ENCODE measurements at places on chromosomes 2 and 18. TPM values are rescaled to one million over a fixed set of nuclear protein-coding genes. Genes with fewer than 3 reads are reported as not detected.

GRCh38 chr2:10460366-10460796 is 12.3 kb upstream of the ODC1 start:
- no peak overlapping the region for H3K4me3 ChIP-seq
- H3K36me3 ChIP-seq, result no peaks in the 10 kb centered on the region
- no peaks in the 10 kb centered on the region for H3K4me1 ChIP-seq
- H3K27me3 ChIP-seq, result no peaks in the 10 kb centered on the region
- H3K27ac ChIP-seq, result no peak overlapping the region
- peak; percentile 52 for DNase-seq

GRCh38 chr2:64727013-64727767 is 73.5 kb upstream of the SERTAD2 start:
- H3K4me3 ChIP-seq, result no peak overlapping the region
- peak overlapping the region; percentile 78 for H3K27ac ChIP-seq
- H3K36me3 ChIP-seq, result no peaks in the 10 kb centered on the region
- peaks cover 38% of the 10 kb centered on the region for H3K4me1 ChIP-seq
- DNase-seq, result no peak

GRCh38 chr2:158914731-158915130 is 53.7 kb upstream of the TANC1 start:
- H3K4me3 ChIP-seq, result no peak overlapping the region
- H3K4me1 ChIP-seq, result no peaks in the 10 kb centered on the region
- DNase-seq, result no peak
- H3K27me3 ChIP-seq, result no peaks in the 10 kb centered on the region

DNA sequence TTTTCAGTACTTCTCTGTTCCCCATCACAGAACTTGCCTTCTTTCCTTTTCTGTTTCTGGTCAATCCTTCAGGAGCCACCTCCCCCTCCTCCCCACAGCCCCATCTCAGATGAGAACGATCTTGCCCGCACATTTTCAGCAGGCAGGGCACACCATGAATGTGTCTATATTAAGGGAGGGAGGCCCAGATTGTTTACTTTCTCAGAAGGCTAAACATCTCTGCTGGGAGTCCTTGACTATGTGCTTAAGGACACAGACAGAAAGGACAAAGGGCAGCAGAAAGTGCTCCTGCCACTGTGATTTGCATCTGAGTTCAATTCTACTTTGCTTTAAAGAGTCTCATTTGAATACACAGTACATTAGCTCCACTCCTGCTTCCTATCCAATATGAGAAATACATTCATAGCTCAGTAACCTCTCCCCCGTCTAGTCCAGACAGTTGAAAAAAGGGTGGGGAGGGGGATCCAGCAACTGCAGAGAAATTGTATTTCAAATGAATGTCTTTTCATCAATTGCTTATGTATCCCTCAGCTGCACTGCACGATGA is 175.0 kb upstream of the PARD3B start:
- no peaks in the 10 kb centered on the region for H3K36me3 ChIP-seq
- no peak overlapping the region for H3K4me3 ChIP-seq
- no peaks in the 10 kb centered on the region for H3K27me3 ChIP-seq
- H3K4me1 ChIP-seq, result no peaks in the 10 kb centered on the region
- DNase-seq, result no peak

DNA sequence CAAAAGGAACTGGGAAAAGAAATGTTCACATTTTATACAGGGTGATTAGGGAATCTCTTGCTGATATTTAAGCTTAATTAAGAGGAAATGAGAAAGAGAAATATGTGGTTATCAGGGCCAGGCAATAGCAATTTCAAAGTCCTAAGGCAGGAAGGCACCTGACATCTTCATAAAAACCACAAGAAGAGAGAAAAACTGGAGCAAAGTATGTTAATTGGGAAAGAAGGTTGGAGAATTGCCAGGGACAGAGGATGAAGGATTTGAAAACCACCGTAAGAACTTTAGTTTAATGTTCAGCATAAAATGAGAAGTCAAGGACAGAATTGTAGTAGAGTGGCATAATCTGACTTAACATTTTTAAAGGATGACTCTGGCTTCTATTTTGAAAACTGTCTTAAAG is 691.8 kb upstream of the NRXN1 start:
- H3K27me3 ChIP-seq, result no peaks in the 10 kb centered on the region
- no peaks in the 10 kb centered on the region for H3K36me3 ChIP-seq
- no peak overlapping the region for H3K27ac ChIP-seq
- DNase-seq, result no peak
- H3K4me1 ChIP-seq, result no peaks in the 10 kb centered on the region
- H3K4me3 ChIP-seq, result no peak overlapping the region

CRYGD gene
- total RNA-seq, result not detected

DNA sequence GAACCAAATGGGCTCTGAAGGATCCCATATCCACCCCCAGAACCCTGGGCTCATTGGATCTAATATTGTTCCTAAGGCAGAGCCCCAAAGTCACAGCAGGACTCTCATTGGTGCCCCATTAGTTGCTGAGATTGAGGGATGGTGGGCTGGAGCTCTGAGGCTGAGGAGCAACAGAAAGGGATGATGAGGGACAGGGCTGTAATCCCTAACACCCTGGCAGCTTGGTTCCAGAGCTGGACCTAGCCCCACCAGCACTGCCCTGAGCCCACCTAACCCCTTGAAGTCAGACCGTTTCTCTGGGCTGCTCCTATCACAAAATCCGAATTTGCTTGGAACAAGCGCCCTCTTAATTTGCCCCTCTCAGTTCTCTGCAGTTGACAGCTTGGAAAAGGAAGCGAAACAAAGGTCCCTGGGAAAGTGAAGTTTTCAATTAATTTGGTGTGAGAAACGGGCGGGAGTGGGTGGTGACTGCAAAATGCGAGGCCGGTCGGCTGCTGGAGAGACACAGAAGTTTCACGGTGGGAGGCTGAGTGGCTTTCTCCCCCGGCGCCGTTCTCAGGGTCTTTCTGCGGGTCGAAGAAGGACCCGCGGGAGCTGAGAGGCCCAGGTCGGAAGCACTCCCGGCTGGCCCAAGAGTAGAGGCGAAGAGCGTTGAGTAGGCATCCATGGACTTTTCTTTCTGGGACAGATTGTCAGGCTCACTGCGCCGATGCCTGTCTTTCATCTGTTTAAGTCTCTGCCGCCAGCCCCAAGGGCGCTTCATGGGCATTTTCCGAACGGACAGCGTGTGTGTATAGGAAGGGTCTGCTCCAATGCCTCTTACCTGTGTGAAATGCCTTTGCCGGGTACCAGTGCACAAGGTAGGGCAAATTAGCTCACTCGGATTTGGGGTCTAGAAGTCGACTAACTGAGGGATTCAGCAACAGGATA is 927 bp upstream of the HOXD13 start:
- H3K27ac ChIP-seq, result no peak overlapping the region
- no peaks in the 10 kb centered on the region for H3K36me3 ChIP-seq
- DNase-seq, result no peak
- peaks cover 66% of the 10 kb centered on the region for H3K27me3 ChIP-seq

CCT7 gene
- 124 TPM for total RNA-seq

SEMA4C gene
- total RNA-seq, result 21.2 TPM

GRCh38 chr2:162475661-162476060 is 131.7 kb downstream of the GCA start:
- H3K4me1 ChIP-seq, result no peaks in the 10 kb centered on the region
- no peaks in the 10 kb centered on the region for H3K27me3 ChIP-seq
- H3K4me3 ChIP-seq, result no peak overlapping the region
- H3K36me3 ChIP-seq, result no peaks in the 10 kb centered on the region
- H3K27ac ChIP-seq, result no peak overlapping the region

- H3K27ac ChIP-seq, result no peak overlapping the region
- H3K27me3 ChIP-seq, result no peaks in the 10 kb centered on the region
- no peak overlapping the region for H3K4me3 ChIP-seq
- no peaks in the 10 kb centered on the region for H3K4me1 ChIP-seq
- no peaks in the 10 kb centered on the region for H3K36me3 ChIP-seq
Measured at GRCh38 chr18:79553696-79554095, 125.9 kb upstream of the CTDP1 start.

DLX1 gene
- not detected for total RNA-seq

- H3K4me1 ChIP-seq, result no peaks in the 10 kb centered on the region
- no peak for DNase-seq
- no peak overlapping the region for H3K27ac ChIP-seq
- H3K27me3 ChIP-seq, result no peaks in the 10 kb centered on the region
- H3K4me3 ChIP-seq, result no peak overlapping the region
Measured at GRCh38 chr2:23219666-23220065, 165.3 kb upstream of the KLHL29 start.

EIF5B gene
- total RNA-seq, result 28.1 TPM

DNA sequence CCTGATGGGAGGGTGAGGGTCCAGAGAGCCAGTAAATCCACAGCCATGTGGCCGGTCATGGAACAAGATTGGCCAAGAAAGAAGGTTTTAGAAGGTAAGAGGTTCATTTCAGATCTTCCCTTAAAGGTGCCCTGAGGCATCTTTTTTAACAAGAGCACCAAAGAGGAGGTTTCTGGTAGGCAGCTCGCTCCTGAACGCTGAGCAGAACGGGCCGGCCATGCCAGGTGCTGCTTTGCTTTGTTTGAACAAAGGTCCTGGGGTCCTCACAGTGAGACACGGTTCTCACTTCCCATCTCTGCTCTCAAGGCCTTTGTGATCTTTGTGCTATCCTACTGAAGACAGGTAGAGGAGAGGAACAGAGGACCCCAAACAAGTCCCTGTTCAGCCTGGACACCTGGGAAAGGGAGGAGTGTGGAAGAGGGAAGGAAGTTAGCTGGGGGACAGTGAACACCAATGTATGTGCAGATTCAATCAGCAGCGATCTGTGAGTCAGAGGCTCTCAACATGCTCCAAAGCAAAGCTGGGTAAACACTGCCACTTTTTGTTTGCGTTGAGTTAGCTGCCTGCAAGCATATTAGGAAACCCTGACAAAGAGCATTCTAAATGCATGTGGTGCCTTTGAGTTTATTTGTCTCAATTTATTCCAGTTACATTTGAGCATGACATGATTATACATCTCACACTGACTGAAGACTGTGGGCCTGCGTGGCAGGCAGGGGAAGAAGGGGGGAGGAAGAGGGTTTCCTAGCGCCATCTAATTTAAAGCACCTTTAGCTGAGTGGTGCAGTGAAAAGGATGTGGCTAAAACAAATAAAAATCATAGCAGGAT is 102.4 kb downstream of the ASB1 start:
- DNase-seq, result no peak
- no peaks in the 10 kb centered on the region for H3K36me3 ChIP-seq
- no peak overlapping the region for H3K27ac ChIP-seq
- no peak overlapping the region for H3K4me3 ChIP-seq
- no peaks in the 10 kb centered on the region for H3K4me1 ChIP-seq

SCYGR4 gene
- total RNA-seq, result not detected

GRCh38 chr2:23280401-23280800 is 104.6 kb upstream of the KLHL29 start:
- no peak overlapping the region for H3K27ac ChIP-seq
- H3K4me3 ChIP-seq, result no peak overlapping the region
- no peaks in the 10 kb centered on the region for H3K27me3 ChIP-seq
- DNase-seq, result no peak

- no peaks in the 10 kb centered on the region for H3K27me3 ChIP-seq
- no peak overlapping the region for H3K27ac ChIP-seq
- H3K4me3 ChIP-seq, result no peak overlapping the region
Measured at GRCh38 chr18:22742409-22742808, 190.7 kb upstream of the RBBP8 start.

DNA sequence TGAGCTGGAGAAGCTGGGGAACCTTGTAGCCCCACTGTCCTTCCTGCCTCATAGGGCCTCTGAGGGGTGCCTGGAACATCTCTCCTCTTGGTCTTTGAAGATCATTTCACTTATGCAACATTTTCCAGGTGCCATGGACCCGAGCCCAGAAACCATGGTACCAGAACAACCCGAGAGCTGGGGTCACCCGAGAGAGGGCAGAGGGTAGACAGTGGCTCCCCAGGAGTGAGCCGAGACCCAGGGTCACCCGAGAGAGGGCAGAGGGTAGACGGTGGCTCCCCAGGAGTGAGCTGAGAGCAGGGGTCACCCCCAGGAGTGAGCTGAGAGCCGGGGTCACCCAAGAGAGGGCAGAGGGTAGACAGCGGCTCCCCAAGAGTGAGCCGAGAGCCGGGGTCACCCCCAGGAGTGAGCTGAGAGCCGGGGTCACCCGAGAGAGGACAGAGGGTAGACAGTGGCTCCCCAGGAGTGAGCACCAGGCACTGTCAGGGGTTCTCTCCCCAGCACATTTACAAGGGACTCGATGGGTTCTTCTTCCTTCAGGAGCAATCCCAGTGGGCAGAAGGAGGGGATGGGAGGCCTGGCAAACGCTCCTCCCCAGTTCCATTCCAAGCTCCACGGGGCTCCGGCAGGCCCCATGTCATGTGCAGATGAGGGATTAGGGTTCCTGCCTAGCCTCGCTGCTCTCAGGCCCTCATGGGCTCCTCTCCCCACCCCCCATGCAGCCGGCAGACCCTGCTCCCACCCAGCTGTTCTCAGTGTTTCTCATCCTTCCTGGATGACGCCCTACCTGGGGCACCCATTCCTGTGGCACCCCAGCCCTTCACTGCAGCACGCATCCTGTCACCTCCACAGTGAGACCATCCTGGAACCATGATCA is 163.5 kb downstream of the RTP5 start:
- DNase-seq, result no peak
- no peaks in the 10 kb centered on the region for H3K36me3 ChIP-seq
- H3K27ac ChIP-seq, result no peak overlapping the region
- no peaks in the 10 kb centered on the region for H3K4me1 ChIP-seq
- H3K27me3 ChIP-seq, result no peaks in the 10 kb centered on the region

GRCh38 chr2:221104361-221104811 is 467.7 kb downstream of the EPHA4 start:
- no peaks in the 10 kb centered on the region for H3K27me3 ChIP-seq
- no peak overlapping the region for H3K27ac ChIP-seq
- no peak overlapping the region for H3K4me3 ChIP-seq
- DNase-seq, result peak; percentile 41
- peaks cover 3% of the 10 kb centered on the region for H3K4me1 ChIP-seq
- H3K36me3 ChIP-seq, result no peaks in the 10 kb centered on the region

DNA sequence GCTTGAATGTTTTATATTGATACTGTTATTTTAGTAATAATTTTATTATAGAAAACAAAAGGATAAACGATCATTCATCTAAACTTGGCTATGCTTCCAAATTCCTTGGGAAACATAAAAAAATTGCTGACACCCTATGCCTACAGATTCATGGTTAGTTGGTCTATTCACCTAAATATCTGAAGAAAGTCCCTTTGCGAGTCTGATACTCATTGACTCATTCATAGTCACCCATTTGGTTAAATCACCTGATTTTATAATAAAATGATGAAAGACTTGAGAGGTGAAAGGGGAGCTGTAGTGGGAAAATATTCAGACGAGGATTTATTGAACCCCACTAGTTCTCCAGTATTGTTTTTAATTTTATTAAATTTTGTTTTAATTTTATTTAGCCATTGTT is 112.0 kb downstream of the PTPN4 start:
- no peaks in the 10 kb centered on the region for H3K4me1 ChIP-seq
- no peaks in the 10 kb centered on the region for H3K27me3 ChIP-seq
- DNase-seq, result no peak
- no peak overlapping the region for H3K4me3 ChIP-seq

RAB3GAP1 gene
- total RNA-seq, result 36.7 TPM

DNA sequence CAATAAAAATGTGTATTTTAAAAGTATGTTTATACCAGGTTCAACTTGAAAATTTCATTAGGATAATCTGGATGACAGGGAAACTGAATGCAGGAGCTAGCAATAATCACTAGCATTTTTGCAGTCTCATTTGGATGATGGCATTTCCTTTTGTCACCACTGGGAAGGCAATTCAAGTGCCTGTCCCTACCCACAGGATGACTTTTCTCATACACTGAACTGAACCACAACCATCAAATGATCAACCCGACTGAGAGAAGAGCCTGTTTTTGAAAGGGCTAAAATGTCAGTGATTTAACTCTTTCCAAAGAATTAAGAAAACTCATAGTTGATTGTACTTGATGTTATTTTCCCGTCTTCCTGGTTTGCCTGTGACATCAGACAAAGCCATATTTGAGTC is 115.0 kb downstream of the FAM124B start:
- H3K4me1 ChIP-seq, result no peaks in the 10 kb centered on the region
- no peaks in the 10 kb centered on the region for H3K36me3 ChIP-seq
- H3K27ac ChIP-seq, result no peak overlapping the region

Data from upper lobe of left lung (tissue), 6 donors.